Thyroid gland (tissue), 4 donors: ENCODE measurements at places on chromosomes 11 and 22. TPM values are rescaled to one million over a fixed set of nuclear protein-coding genes. Genes with fewer than 3 reads are reported as not detected.
A peak's percentile ranks its signal among the peaks of the same experiment; 100 is the strongest.

GRCh38 chr22:41687901-41688364, 734 bp downstream of the SNU13 start:
- DNase-seq: peak; percentile 34
- peak overlapping the region; percentile 99 for H3K27ac ChIP-seq
- H3K4me3 ChIP-seq: peak overlapping the region; percentile 66
- no peaks in the 10 kb centered on the region for H3K36me3 ChIP-seq

GRCh38 chr11:83819931-83820549, 533.9 kb upstream of the CCDC90B start:
- no peak overlapping the region for H3K27ac ChIP-seq
- no peaks in the 10 kb centered on the region for H3K4me1 ChIP-seq
- H3K4me3 ChIP-seq: no peak overlapping the region
- peak; percentile 16 for DNase-seq
- no peaks in the 10 kb centered on the region for H3K27me3 ChIP-seq

- no peak overlapping the region for H3K4me3 ChIP-seq
- peaks cover 6% of the 10 kb centered on the region for H3K36me3 ChIP-seq
- H3K27me3 ChIP-seq: no peaks in the 10 kb centered on the region
- no peak overlapping the region for H3K27ac ChIP-seq
- no peak for DNase-seq
These were observed 40.7 kb downstream of the APOL5 start for GRCh38 chr22:35758394-35758793.

DNA sequence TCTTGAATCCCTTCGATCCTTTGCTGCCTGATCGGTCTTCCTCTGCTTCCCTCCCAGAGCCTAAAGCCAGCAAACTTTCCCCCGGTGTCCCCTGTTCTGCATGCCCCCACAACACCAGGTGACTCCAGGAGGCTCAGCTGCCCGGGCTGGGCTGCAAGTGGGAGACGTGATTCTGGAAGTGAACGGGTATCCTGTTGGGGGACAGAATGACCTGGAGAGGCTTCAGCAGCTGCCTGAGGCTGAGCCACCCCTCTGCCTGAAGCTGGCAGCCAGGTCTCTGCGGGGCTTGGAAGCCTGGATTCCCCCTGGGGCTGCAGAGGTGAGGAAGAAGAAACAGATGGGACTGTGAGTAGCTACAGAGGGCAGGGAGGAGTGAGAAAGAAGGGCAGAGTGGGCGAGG, 3.6 kb downstream of the NHERF4 start:
- no peak overlapping the region for H3K4me3 ChIP-seq
- H3K27me3 ChIP-seq: no peaks in the 10 kb centered on the region
- no peak overlapping the region for H3K27ac ChIP-seq

DNA sequence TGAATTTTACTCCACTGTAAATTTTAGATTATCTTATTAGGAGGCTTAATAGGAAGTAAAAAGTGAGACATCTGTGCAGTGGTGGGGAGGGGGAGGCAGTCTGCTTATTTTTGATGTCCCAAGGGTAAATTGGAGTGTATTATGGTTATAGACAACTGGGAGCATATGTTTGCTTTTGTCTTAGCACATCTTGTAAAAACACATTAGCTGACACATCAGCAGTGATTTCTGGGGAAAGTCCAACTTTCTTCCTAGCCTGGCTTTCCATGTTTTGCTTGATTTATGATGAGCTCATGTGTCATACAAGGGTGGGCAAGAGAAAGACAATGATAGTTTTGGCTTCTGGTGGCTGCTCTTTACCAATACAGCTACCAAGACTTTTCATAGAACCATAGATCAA, 4.0 kb downstream of the ANO3 start:
- no peak overlapping the region for H3K4me3 ChIP-seq
- H3K27me3 ChIP-seq: no peaks in the 10 kb centered on the region
- H3K27ac ChIP-seq: no peak overlapping the region

The OR8A1 gene
- not detected for total RNA-seq

- H3K4me3 ChIP-seq: no peak overlapping the region
- no peaks in the 10 kb centered on the region for H3K36me3 ChIP-seq
- H3K27ac ChIP-seq: no peak overlapping the region
- H3K27me3 ChIP-seq: no peaks in the 10 kb centered on the region
- no peaks in the 10 kb centered on the region for H3K4me1 ChIP-seq
These were observed 122.9 kb upstream of the CADM1 start for GRCh38 chr11:115627071-115627470.

GRCh38 chr11:8561461-8561860, 32.6 kb downstream of the STK33 start:
- no peak for DNase-seq
- no peak overlapping the region for H3K4me3 ChIP-seq
- no peaks in the 10 kb centered on the region for H3K4me1 ChIP-seq
- H3K27ac ChIP-seq: no peak overlapping the region
- H3K27me3 ChIP-seq: no peaks in the 10 kb centered on the region
